ENCODE measurements at places on chromosomes 6 and 20. TPM values are rescaled to one million over a fixed set of nuclear protein-coding genes. Genes with fewer than 3 reads are reported as not detected.

The GHRH gene
- not detected for total RNA-seq

The SSTR4 gene
- total RNA-seq: 0.12 TPM

The TUBB gene
- 914 TPM for total RNA-seq

The MYH7B gene
- 0.10 TPM for total RNA-seq

The CFAP61 gene
- 0.40 TPM for total RNA-seq
